Bone marrow (tissue), 2 donors: ENCODE measurements at places on chromosomes 13 and 19.

DNA sequence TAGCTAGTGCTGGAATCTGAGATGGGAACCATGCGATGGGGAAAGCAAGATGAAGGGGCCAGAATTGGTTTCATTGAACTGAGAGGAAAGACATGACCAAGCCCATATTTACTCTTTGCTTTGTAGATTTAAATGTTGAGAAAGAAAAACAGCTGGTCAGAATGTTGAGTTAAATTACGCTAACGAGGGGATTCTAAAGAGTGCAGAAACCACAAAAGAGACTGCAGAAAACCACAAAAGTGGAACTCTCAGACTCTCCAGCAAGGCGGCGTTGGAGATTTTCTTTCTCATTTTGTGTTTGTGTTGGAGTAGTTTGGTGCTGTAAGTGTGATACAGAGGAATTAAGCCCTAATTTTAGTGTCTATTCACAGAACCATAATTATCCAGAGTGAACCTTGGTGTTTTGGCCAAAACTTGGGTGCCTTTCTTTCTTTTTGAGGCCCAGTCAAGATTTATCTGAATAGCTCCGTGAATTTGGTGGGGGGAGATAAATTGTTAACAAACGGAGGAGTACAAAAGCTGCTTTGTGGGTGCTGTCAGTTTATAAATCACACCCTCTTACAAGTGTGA, 26.3 kb downstream of the SAE1 start:
- peak; percentile 19 for DNase-seq

GRCh38 chr13:77291774-77292173, 35.1 kb downstream of the MYCBP2 start:
- no peak for DNase-seq

- DNase-seq = no peak
Measured at GRCh38 chr13:22789027-22789593, 391.7 kb upstream of the SGCG start.

GRCh38 chr19:4759388-4760284, 31.9 kb upstream of the FEM1A start:
- DNase-seq = peak; percentile 36
